Activated T-helper 9 cell treated with anti-CD3 and anti-CD28 coated beads, Interleukin-2, amount 50 U/mL, for 16 hours (primary cell): ENCODE measurements at places on chromosomes 6 and 20.

DNA sequence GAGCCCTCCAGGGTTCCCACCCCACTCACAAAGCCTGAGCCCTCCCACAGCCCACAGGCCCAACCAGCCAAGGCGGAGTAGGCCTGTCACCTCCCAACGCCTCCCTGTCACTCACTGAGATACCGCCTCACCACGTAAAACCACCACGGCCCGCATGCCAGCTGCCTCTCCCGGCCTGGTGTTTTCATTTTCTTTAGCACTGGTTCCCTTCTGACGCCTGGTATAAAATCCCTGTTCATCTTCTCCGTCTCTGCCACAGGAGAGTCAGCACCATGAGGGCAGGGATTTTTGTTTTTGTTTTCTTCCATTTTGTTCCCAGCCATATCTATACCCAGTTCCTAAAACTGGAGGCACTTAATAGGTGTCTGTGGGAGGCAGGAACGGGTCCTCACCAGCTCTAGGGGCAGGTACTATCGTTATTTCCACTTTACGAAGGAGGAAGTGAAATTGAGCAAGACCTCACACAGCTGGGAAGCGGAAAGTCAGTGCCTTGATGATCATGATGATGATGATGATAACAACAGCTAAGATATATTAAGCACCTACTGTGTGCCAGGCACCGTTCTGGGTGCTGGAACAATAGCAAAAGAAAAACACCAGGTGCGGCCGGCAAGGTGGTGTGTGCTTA lies 58.6 kb downstream of the SNAI1 start:
- no peak for DNase-seq

DNA sequence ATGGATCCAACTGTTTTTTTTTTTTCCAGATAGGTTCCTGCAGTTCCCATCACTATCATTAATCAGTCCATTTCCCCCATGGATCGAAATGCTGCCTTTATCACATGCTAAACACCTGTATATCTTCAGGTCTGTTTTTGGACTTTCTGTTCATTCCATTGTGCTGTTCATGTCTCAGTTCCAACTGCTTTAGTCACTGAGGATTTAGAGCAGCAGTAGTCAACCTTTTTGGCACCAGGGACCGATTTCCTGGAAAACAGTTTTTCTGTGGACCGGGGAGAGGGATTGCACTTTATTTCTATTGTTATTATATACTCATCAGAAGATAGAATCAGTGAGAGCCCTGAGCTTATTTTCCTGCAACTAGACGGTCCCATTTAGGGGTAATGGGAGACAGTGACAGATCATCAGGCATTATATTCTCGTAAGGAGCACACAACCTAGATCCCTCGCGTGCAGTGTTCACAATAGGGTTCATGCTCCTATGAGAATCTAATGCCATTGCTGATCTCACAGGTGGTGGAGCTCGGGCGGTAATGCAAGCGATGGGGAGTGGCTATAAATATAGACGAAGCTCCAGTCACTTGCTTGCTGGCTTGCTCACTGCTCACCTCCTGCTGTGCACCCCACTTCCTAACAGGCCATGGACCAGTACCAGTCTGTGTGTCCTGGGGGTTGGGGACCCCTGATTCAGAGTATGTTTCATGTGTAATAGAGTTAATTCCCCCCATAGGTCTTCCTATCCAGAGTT lies 46.0 kb downstream of the CAP2 start:
- DNase-seq, result no peak

DNA sequence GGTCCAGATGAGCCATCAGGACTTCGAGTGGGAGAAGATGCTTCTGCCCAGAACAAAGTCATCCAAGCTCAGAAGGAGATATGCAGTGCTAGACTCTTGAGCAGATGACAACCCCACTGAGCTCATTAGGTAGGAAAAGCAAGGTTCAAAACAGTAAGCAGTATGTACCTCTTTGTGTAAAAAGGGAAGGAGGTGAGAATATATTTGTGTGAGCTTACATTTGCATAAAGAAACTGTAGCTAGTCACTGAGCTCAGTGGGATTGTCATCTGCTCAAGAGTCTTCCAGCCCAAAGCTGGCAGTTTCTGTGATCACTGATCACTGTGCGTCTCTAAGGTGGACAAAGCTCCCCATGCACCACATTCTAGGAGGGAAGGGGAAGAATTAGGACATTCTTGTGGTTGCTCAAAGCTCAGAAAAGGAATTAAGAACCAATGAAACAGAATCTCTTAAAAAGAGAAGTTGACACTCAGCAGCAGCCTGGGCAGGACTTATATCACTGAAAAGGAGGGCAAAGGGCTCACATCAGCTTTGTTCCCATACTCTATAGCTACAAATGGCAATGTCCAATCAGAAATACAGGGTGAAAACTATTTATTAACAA lies 90.0 kb upstream of the MAFB start:
- DNase-seq, result no peak

DNA sequence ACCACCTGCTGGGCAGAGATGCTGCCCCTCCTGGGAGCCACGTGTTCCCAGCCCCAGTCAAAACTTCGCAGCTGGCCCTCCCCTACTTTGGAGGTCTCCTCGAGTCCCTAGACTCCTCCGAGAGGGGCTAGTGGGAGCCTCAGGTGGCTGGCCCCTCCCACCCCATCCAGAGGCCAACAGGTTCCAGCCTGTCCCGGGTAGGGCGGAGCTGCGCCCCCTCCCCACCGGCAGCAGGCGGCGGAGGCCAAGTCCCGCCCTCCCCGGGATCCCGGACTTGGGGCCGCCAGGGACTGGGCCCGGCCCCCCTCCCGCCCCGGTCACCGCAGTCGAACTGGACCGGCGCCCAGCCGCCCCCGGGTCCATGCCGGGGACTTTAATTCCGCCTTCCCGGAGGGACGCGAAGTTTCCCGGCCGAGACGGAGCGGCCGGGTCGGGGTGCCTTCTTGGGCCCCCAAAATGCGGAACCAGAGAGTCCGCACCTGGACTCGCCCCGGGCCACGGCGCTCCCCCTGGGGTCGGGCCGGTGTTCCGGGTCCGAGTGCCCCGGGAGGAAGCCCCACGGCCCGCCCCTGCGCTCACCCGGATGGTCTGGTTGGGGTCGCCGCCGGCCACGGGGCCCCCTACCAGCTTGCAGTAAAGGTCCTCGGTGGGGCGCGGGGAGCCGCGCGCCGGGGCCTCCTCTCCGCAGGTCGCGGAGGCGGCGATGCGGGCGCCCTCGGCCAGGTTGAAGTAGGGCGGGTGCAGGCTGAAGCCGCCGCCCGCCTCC lies 559 bp downstream of the LAMA5 start:
- DNase-seq, result no peak
